Urinary bladder (tissue), 4 donors: ENCODE measurements at places on chromosomes 7 and 10. TPM values are rescaled to one million over a fixed set of nuclear protein-coding genes. Genes with fewer than 3 reads are reported as not detected.

MICU1 gene
- polyA plus RNA-seq = 53.3 TPM

SRI gene
- 88.1 TPM for polyA plus RNA-seq

UNC5B gene
- polyA plus RNA-seq = 10.1 TPM

CEP55 gene
- 0.48 TPM for polyA plus RNA-seq

TMEM139 gene
- polyA plus RNA-seq = 1.2 TPM
